ENCODE measurements at places on chromosomes 5 and 9. TPM values are rescaled to one million over a fixed set of nuclear protein-coding genes. Genes with fewer than 3 reads are reported as not detected.

The CSF1R gene
- not detected for total RNA-seq

The UCK1 gene
- 29.8 TPM for total RNA-seq

The FCN2 gene
- total RNA-seq = not detected

The ADCY2 gene
- total RNA-seq = not detected

The FANCC gene
- 28.7 TPM for total RNA-seq

The GABRA6 gene
- total RNA-seq = not detected

The NPDC1 gene
- total RNA-seq = 0.38 TPM

The GADD45G gene
- not detected for total RNA-seq

The BTNL9 gene
- 232 TPM for total RNA-seq

The SH3TC2 gene
- total RNA-seq = not detected

The C5 gene
- total RNA-seq = 10.2 TPM

The RLN2 gene
- 3.8 TPM for total RNA-seq

The SPATA31D4 gene
- not detected for total RNA-seq

The FBXW2 gene
- total RNA-seq = 66.0 TPM

The STING1 gene
- not detected for total RNA-seq

The PBX3 gene
- 49.2 TPM for total RNA-seq

The ROPN1L gene
- total RNA-seq = not detected

The CARTPT gene
- not detected for total RNA-seq

The ADGRD2 gene
- total RNA-seq = not detected

The ABCA1 gene
- 18.9 TPM for total RNA-seq

The ZNF354C gene
- total RNA-seq = not detected
